PC-9 (cell line): ENCODE measurements at places on chromosomes 1 and 21. TPM values are rescaled to one million over a fixed set of nuclear protein-coding genes. Genes with fewer than 3 reads are reported as not detected.

The TBX15 gene
- not detected in 2 replicates for total RNA-seq

- peak; percentile 64 for DNase-seq
- H3K36me3 ChIP-seq = no peaks in the 10 kb centered on the region
- H3K27me3 ChIP-seq = no peaks in the 10 kb centered on the region
- H3K4me1 ChIP-seq = peaks cover 21% of the 10 kb centered on the region
- H3K27ac ChIP-seq = no peak overlapping the region
- H3K4me3 ChIP-seq = peak overlapping the region; percentile 82; the same call in 1 of the 2 replicates
Measured at GRCh38 chr1:185154912-185155513, 1.7 kb downstream of the TRMT1L start.

DNA sequence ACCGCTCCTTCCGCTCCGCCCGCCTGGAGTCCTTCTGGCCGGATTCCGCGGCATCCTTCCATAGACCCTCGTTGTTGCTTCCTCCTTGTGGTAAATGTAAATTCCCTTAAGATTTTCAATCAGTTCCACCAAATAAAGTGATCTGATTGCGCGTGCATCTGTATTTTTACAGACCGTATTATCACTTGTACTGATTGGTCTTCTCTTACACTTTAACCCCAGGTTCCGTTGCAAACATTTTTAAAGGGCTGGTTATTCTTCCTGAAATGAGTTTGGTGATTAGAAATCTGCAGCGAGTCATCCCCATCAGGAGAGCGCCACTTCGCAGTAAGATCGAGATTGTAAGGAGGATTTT is 483 bp downstream of the YBEY start:
- H3K27me3 ChIP-seq = no peaks in the 10 kb centered on the region
- peak overlapping the region; percentile 70 for H3K27ac ChIP-seq
- no peak for DNase-seq
- H3K4me3 ChIP-seq = peak overlapping the region; percentile 69
- no peaks in the 10 kb centered on the region; the same call in 1 of the 2 replicates for H3K36me3 ChIP-seq
- H3K4me1 ChIP-seq = peaks cover 29% of the 10 kb centered on the region

- H3K27me3 ChIP-seq = no peaks in the 10 kb centered on the region
- no peaks in the 10 kb centered on the region for H3K36me3 ChIP-seq
- H3K4me3 ChIP-seq = no peak overlapping the region
- H3K4me1 ChIP-seq = peaks cover 16% of the 10 kb centered on the region
- no peak overlapping the region for H3K27ac ChIP-seq
Measured at GRCh38 chr1:16114527-16115467, 41.1 kb downstream of the EPHA2 start.

GRCh38 chr21:42121794-42122193 is 50.7 kb downstream of the UMODL1 start:
- no peak overlapping the region for H3K4me3 ChIP-seq
- H3K27me3 ChIP-seq = no peaks in the 10 kb centered on the region
- no peak for DNase-seq

- no peaks in the 10 kb centered on the region for H3K27me3 ChIP-seq
- H3K4me3 ChIP-seq = no peak overlapping the region
- no peak for DNase-seq
Measured at GRCh38 chr21:23986987-23987386, 1620.3 kb downstream of the MRPL39 start.

DNA sequence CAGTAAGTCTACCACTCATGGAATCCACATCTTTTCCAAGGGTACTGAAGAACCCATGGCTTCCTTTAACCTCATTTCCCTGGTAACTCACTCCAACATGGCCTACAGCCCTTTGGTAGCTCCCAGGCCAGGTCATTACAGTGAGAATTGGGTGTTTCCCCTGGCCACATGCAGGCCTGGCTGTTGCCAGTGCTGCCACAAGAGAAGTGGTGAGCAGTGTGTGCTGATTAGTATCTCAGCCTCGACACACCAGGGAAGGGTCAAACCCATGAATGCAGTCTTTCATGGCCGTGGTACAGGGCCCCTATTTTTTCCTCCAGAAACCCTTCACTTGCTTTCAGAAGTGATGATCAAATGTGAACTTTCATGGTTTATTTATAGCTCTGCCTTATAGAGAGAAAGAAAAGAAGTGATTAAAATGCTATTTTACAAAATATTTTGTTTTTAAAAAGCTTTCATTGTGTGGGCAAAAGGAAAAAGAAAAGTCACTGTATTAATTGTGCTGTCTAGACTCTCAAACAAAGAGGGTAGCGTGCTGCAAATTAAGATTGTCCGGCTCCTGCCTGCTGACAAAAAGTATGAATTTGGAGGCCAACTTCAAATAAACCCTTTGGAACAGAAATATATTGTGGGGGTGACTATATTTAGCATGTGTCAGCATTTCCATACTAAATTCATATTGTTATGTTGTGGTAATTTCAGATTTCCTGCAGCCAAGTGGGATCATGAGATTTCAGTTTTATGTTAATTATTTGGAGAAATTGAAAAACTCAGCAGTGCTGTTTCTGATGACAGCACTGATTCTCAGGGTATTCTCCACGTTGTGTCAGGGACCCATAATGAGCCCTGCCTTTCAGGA is 62.0 kb upstream of the HOOK1 start:
- H3K36me3 ChIP-seq = no peaks in the 10 kb centered on the region
- H3K27ac ChIP-seq = no peak overlapping the region

- no peak for DNase-seq
- H3K4me3 ChIP-seq = no peak overlapping the region
- H3K27me3 ChIP-seq = no peaks in the 10 kb centered on the region
- no peaks in the 10 kb centered on the region for H3K4me1 ChIP-seq
- H3K36me3 ChIP-seq = no peaks in the 10 kb centered on the region
Measured at GRCh38 chr1:2269193-2269921, 41.2 kb downstream of the SKI start.
